Renal cortex interstitium (tissue), 15 donors: ENCODE measurements at places on chromosomes 4 and X. TPM values are rescaled to one million over a fixed set of nuclear protein-coding genes. Genes with fewer than 3 reads are reported as not detected.

Gene TNMD
- polyA plus RNA-seq = 1.9 TPM

Gene HDAC8
- polyA plus RNA-seq = 30.5 TPM

Gene ASB12
- 0.70 TPM for polyA plus RNA-seq

Gene GABRQ
- polyA plus RNA-seq = 1.3 TPM

Gene GPR34
- polyA plus RNA-seq = 1.9 TPM

Gene ZNF81
- 6.8 TPM for polyA plus RNA-seq

Gene ASB11
- polyA plus RNA-seq = 0.15 TPM

- peak; percentile 9 for DNase-seq
These were observed 506.9 kb upstream of the PCDH10 start for GRCh38 chr4:132642016-132642817.

DNA sequence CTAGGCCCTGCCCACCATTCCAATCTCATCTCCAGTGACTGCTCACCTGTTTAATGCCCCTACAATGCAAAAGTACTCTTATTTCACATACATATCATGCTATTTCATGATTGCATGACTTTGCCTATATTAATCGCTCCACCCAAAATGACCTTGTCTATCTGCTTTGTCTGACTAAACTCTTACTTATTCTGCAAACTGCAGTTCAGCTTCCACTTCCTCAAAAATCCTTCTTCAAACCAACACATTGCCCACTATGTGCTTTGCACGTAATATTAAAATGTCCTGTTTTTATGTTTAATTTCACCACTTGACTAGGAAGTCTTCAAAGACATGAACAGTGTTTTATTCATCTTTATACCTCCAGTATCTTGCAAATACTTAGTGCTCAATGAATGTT is 229.6 kb downstream of the OPHN1 start:
- no peak for DNase-seq

DNA sequence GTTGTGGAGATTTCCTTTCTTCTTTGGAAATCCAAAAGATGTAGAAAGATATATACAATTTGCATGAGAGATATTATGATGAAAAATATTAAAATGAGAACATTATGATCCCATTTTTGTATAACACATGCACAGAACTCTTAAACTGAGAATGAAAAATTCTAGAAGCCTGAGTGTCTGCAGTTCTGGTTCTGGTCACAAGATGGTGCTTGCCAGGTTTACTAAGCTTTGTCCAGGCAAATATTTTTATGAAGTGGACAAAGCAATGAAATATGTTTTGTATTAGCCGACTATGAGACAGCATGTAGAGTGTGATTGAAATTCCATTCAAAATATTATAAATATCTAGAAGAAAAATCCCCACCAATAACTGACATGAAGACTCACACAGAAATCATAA is 2.2 kb downstream of the PWWP3B start:
- DNase-seq = no peak

- no peak for DNase-seq
These were observed 38.2 kb downstream of the WFS1 start for GRCh38 chr4:6307891-6308290.

- DNase-seq = no peak
These were observed 181.8 kb downstream of the PTTG2 start for GRCh38 chr4:38141808-38142500.

DNA sequence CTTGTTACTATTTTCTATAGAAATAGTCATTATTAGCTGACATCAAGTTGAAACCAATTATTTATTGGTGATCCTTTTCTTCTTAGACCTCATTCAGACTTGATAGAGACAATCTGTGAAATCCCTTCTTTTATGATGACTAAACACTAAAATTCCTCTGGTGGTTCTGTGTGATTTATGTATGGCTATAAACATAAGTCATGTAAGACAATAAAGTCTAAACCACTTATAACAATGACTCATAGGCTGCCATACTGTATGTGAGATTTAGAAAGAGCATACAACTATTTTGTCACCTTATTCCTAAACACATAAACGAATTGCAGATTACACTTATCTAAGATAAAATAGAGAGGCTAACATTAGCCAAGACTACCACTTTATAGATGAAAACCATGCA is 101.1 kb upstream of the PRR32 start:
- DNase-seq = no peak

DNA sequence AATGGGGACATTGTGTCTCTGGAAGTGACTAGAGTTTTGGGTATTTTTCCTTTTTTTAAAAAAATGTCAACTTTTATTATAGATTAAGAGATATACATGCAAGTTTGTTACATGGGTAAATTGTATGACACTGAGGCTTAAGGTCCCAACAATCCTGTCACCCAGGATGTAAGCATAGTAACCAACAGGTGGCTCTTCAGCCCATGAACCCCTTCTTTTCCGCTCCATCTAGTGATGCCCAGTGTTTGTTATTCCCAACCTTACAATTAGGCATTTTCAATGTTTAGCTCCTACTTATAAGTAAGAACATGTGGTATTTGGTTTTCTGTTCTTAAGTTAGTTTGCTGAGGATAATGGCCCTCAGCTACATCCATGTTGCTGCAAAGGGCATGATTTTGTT is 102.7 kb downstream of the GRID2 start:
- no peak for DNase-seq

DNA sequence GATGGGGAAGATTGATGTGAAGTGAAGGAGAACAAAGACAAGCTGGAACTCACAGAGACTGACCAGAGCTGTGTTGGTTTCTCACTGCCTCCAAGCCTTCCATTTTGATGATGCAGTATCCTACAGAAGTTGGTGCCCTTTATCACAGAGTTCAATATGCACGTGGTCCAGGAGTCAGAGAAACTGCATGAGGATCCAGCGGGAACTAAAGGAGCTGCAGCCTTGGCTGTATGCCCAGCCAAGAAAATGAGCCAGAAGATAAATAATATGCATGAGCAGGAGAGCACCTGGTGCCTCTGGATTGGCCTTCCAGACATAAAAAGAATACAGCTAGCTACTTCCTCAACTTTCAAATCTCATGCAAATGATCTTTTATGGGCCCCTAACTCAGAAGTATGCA is 44.3 kb upstream of the DCLK2 start:
- DNase-seq = no peak
